ENCODE measurements at places on chromosomes 5 and 9. TPM values are rescaled to one million over a fixed set of nuclear protein-coding genes. Genes with fewer than 3 reads are reported as not detected.
A peak's percentile ranks its signal among the peaks of the same experiment; 100 is the strongest.

SH3RF2 gene
- not detected for polyA plus RNA-seq

ARHGEF28 gene
- polyA plus RNA-seq = not detected

DNAH5 gene
- not detected for polyA plus RNA-seq

CDC20B gene
- polyA plus RNA-seq = not detected

SPINK1 gene
- polyA plus RNA-seq = not detected

CDX1 gene
- polyA plus RNA-seq = not detected

TOR4A gene
- polyA plus RNA-seq = 0.46 TPM

GRCh38 chr9:33414889-33415500 is 12.6 kb upstream of the AQP7 start:
- H3K27ac ChIP-seq = peak overlapping the region; percentile 65
- no peaks in the 10 kb centered on the region for H3K27me3 ChIP-seq
- H3K36me3 ChIP-seq = no peaks in the 10 kb centered on the region
- no peak overlapping the region for H3K4me3 ChIP-seq
- H3K4me1 ChIP-seq = peaks cover 52% of the 10 kb centered on the region
- no peak for DNase-seq

DNA sequence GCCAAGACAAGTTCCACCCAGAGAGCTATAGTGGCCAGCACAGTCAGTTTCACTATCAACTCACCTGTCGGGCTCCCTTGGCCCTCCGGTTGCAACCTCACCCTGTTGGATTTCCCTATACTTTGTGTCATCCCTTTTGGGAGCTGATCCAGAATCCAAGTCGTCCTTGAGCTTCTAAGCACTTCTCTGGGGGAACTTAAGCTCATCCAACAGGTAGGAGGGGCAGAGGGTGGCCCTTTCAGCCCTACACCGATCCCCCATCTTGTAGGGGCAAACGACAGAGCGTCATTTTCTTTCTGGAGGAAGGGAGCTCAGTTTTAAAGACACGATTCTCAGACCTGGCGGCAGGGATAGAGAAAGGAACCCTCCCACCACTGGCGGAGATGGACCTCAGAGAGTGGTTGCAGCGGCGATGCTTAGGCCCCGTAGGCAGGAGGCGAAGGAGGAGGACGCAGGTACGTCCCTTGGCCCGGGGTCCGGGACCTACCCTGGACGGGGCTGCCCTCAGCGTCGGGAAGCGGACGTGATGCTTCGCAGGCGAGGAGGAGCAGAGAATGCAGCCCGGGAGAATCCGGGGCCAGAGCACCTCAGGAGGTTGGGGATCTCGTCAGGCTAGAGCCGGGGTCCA is 519 bp downstream of the ZER1 start:
- peak; percentile 35 for DNase-seq

GRCh38 chr5:50653946-50654345 is 12.5 kb upstream of the PARP8 start:
- no peaks in the 10 kb centered on the region for H3K27me3 ChIP-seq
- no peak for DNase-seq
- no peak overlapping the region for H3K27ac ChIP-seq
- H3K36me3 ChIP-seq = no peaks in the 10 kb centered on the region
- no peaks in the 10 kb centered on the region for H3K4me1 ChIP-seq

DNA sequence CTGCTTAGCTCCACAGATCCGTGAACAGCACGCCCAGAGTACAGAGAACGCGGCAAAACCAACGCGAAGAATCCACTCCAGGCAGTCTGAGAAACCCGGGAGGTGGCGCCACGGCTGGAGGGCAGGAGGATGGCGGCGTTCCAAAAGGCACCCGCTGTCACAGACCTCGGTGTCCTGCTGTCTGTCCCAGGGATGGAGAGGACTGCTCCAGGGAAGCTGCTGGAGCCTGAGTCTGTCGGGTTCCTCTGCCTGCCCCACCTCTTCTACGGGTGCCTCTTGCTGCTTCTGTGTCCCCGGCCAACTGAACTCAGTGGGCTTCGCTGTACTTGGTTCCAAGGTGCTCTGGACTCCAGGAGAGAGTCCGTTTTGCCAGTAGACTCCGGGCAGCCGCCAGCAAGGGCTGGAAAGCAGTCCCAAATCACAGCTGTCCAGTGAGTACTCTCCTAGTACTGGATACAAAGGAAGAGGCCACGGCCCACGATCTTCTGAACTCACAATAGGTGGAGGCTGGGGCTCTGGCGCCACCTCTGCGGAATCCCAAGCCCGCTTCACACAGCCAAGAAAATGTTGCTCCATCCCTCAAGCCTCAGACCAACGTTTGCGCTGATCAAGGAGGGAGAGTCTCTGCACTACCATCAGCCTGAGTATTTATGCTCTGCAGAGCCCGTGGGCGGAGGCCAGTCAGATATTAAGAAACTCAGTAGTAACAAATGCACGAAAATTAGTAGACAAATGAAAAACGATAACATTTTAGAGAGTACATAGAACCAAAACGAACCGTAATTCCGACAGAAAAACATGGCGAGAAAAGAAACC is 440 bp downstream of the ANXA2R start:
- peaks cover 3% of the 10 kb centered on the region for H3K36me3 ChIP-seq
- peak; percentile 73 for DNase-seq
- H3K27me3 ChIP-seq = no peaks in the 10 kb centered on the region

- H3K36me3 ChIP-seq = no peaks in the 10 kb centered on the region
- no peaks in the 10 kb centered on the region for H3K4me1 ChIP-seq
- no peak for DNase-seq
- no peak overlapping the region for H3K4me3 ChIP-seq
- H3K27me3 ChIP-seq = no peaks in the 10 kb centered on the region
Measured at GRCh38 chr9:109802491-109802890, 22.5 kb downstream of the PALM2AKAP2 start.

DNA sequence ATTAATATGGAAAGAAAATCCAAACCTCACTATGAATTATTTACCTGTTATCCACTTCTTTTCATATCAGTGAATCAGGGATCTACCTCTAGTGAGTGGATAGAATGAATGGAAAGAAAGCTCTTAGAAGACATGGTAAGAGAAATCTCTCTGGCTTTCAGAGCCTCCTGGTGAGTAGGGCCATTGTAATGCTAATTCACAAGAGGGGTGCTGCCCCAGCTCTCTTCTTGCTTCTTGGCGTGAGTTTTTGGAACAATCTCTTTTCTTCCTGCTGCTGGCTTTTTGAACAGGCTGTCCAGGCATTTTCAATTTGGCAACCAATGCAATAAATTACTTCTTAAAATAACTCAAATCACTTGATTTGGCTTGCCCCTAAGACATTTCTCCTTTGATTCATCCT is 49.9 kb upstream of the KCNN2 start:
- H3K4me3 ChIP-seq = no peak overlapping the region
- H3K36me3 ChIP-seq = no peaks in the 10 kb centered on the region
- DNase-seq = no peak
- H3K27ac ChIP-seq = no peak overlapping the region
- H3K4me1 ChIP-seq = no peaks in the 10 kb centered on the region

DNA sequence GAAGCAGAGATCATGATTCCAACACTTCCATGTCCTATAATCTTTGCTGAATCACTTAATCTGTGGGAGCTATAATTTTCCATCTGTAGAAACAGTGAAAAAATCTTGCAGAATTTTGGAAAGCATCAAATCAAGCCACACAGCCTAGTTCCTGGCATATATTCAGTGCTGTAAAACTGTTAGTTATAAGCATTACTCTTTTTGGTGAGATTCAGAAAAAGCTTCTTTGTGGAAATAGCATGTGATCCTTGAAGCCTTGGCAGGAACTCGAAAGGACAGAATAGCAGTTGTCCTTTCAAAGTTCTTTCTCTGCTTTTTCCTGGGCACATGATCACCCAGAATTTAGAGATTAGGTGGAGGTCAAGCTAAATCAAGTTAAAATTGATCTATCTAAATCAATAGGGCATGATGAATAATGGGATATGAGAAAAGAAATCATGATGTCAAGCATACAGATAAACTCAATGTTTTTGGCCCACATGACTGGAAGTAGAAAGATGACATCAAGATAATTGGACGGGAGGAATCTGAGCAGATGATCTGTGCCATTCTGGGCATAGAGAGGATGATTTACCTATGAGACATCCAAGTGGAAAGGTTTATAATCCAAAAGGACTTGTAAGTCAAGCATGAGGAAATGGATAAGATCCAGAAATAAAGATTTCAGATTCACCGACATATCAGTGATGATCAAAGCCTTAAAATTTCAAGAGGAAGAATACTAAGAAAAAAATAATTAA is 73.1 kb downstream of the TMEM232 start:
- no peaks in the 10 kb centered on the region for H3K27me3 ChIP-seq
- no peak overlapping the region for H3K27ac ChIP-seq
- no peak overlapping the region for H3K4me3 ChIP-seq
- H3K4me1 ChIP-seq = no peaks in the 10 kb centered on the region
- no peak for DNase-seq
- no peaks in the 10 kb centered on the region for H3K36me3 ChIP-seq

- H3K36me3 ChIP-seq = no peaks in the 10 kb centered on the region
- no peak overlapping the region for H3K27ac ChIP-seq
- DNase-seq = no peak
- H3K4me3 ChIP-seq = no peak overlapping the region
Measured at GRCh38 chr9:35923927-35924763, 14.9 kb downstream of the SPAAR start.

DNA sequence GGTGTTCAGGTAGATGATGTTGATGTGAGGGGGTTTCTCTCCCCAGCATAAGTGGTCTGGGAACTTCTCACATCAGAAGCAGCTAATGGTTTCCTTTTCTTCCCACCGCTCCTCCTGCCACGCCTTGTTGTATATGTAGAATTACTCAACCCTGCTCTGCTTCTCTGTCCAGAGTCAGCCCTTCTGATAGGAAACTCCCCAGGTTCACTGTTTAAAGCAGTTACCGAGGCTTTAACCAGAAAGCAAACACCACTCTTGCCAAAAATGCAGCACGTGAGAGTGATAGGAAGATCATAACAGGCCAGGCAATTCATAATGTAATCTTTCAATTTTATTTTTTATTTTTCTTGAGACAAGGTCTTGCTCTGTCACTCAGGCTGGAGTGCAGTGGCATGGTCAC is 10.5 kb upstream of the TMEM252 start:
- H3K4me3 ChIP-seq = no peak overlapping the region
- H3K36me3 ChIP-seq = no peaks in the 10 kb centered on the region
- DNase-seq = no peak

GRCh38 chr9:133113949-133114885 is 6.8 kb downstream of the RALGDS start:
- peaks cover 30% of the 10 kb centered on the region for H3K36me3 ChIP-seq
- H3K4me1 ChIP-seq = peaks cover 71% of the 10 kb centered on the region
- H3K27ac ChIP-seq = peak overlapping the region; percentile 55
- H3K27me3 ChIP-seq = no peaks in the 10 kb centered on the region
- no peak overlapping the region for H3K4me3 ChIP-seq

GRCh38 chr5:28324174-28324573 is 1285.8 kb upstream of the CDH9 start:
- no peaks in the 10 kb centered on the region for H3K4me1 ChIP-seq
- no peak overlapping the region for H3K4me3 ChIP-seq
- H3K27me3 ChIP-seq = no peaks in the 10 kb centered on the region
- H3K36me3 ChIP-seq = no peaks in the 10 kb centered on the region
- no peak overlapping the region for H3K27ac ChIP-seq

GRCh38 chr9:125380406-125380805 is 118.8 kb downstream of the GAPVD1 start:
- no peak overlapping the region for H3K27ac ChIP-seq
- H3K4me1 ChIP-seq = no peaks in the 10 kb centered on the region
- no peak for DNase-seq
- H3K27me3 ChIP-seq = no peaks in the 10 kb centered on the region
- H3K4me3 ChIP-seq = no peak overlapping the region

DNA sequence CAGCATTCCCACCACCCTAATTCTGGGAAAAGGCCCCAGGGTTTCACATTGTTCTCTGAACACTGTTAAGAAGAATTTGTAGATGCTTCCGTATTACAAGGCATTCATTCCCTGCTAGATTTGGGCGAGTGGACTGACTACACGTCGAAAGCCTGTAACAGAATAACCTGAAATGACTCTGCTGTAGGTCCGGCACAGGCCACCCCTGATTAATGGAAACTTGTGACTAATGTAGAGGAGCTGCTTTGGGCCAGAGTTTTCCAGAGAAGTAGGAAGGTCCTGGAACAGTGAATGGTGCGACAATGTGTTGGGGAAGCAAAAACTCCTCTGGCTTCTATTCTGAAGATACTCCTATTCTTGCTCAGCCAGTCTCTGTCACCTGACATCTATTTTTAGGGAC is 87.6 kb downstream of the NR3C1 start:
- peaks cover 23% of the 10 kb centered on the region for H3K36me3 ChIP-seq
- H3K4me3 ChIP-seq = no peak overlapping the region
- no peaks in the 10 kb centered on the region for H3K27me3 ChIP-seq
- DNase-seq = no peak

DNA sequence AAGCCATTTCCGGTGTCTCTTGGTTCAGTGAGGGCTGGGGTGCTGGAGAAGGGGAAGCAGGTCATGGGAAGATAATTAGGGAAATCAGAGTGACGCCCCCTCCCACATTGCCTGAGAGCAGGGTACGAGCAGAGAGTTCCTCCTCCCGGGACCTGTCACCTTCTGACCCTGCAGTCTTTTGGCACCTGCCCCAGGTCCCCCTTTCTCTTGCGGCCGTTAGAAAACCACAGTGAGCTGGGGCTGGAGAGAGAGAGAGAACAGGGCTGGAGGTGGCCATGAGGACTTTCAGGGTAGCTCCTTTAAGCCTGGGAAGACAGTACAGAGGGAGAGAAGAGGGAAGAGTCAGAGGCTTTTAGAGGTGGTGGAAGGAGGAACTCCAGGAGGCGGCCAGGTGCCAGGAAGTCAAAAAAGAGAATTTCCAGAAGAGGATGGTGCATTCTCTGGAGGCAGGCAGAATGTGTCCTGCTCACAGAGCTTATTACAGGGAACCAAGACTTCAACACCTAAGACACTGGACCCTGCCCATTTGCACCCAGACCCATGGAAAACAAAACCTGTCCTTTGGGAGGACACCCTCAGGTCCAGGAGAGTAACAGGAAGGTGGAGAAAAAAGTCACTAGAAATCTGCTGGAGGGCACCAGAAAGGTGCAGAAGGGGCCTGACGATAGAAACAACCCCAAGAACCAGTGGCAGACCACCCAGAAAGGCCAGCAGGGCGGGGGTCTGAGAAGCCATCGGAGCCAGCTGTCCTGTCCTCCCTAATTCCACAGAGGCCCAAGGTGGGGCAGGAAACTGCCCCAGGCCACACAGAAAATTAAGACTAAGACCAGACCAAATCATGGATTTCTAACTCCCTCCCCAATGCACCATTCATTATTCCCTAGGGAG is 6.5 kb upstream of the ACSL6 start:
- no peaks in the 10 kb centered on the region for H3K27me3 ChIP-seq
- peak overlapping the region; percentile 15 for H3K27ac ChIP-seq
- no peak for DNase-seq
- peaks cover 52% of the 10 kb centered on the region for H3K4me1 ChIP-seq

- no peak for DNase-seq
- no peaks in the 10 kb centered on the region for H3K4me1 ChIP-seq
- H3K27ac ChIP-seq = no peak overlapping the region
- H3K4me3 ChIP-seq = no peak overlapping the region
- H3K27me3 ChIP-seq = no peaks in the 10 kb centered on the region
Measured at GRCh38 chr5:937151-937924, 44.7 kb downstream of the TRIP13 start.

DNA sequence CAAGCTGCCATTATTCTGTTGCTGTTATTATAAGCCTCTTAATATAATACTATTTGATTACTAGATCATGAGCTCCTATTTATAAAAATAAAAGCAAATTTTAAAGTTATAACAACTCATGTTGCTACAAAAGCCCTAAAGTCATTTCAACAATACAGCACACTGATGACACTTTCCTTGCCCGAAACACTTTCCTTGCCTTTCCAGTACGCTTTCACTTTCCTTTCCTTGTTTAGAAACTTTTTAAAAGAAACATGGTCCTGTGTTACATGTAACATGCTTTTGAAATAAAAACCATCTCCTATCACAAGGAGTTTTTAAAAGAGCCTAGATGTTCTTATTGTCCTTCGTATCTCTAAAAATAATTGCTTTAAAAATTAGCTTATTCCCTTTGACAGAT is 688.4 kb downstream of the PTPRD start:
- no peak for DNase-seq
- no peaks in the 10 kb centered on the region for H3K27me3 ChIP-seq
- no peaks in the 10 kb centered on the region for H3K4me1 ChIP-seq
- H3K4me3 ChIP-seq = no peak overlapping the region
- H3K27ac ChIP-seq = no peak overlapping the region
- H3K36me3 ChIP-seq = no peaks in the 10 kb centered on the region

Measured in CD4-positive, alpha-beta memory T cell (primary cell).